ENCODE measurements at places on chromosomes 7 and 10.

GRCh38 chr10:1736144-1736971, 967 bp downstream of the ADARB2 start:
- no peak for DNase-seq

GRCh38 chr7:140005754-140006503, 56.8 kb downstream of the PARP12 start:
- peak; percentile 67 for DNase-seq

DNA sequence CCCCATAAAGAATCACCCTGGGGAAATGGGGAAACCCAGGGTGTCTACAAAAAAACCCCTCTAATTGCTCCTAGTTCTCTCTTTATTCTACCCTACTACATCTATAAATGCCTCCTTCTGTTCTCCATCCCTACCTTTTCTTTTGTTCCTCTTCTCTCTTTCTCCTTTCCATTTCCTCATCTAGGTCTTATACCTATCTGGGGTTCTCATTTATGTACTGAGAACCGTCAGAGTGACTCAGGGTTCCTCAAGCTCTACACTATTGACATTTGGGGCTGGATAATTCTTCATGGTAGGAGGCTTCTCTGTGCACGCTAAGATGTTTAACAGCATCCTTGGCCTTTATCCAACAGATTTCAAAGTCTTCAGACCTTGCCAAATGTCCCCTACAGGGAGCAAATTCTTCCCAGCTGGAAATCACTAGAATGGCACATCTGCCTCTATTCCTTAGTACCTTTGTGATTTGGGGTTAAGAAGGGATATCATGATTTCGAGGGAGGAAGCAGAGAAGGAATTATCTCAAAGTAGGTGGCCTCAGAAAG, 137.4 kb upstream of the PTN start:
- peak; percentile 72 for DNase-seq

GRCh38 chr10:37489658-37490003, 364.2 kb downstream of the ANKRD30A start:
- DNase-seq = no peak

GRCh38 chr7:20666444-20666843, 51.0 kb downstream of the ABCB5 start:
- no peak for DNase-seq

- DNase-seq = no peak
These were observed 102.5 kb upstream of the APBB1IP start for GRCh38 chr10:26335574-26336093.

DNA sequence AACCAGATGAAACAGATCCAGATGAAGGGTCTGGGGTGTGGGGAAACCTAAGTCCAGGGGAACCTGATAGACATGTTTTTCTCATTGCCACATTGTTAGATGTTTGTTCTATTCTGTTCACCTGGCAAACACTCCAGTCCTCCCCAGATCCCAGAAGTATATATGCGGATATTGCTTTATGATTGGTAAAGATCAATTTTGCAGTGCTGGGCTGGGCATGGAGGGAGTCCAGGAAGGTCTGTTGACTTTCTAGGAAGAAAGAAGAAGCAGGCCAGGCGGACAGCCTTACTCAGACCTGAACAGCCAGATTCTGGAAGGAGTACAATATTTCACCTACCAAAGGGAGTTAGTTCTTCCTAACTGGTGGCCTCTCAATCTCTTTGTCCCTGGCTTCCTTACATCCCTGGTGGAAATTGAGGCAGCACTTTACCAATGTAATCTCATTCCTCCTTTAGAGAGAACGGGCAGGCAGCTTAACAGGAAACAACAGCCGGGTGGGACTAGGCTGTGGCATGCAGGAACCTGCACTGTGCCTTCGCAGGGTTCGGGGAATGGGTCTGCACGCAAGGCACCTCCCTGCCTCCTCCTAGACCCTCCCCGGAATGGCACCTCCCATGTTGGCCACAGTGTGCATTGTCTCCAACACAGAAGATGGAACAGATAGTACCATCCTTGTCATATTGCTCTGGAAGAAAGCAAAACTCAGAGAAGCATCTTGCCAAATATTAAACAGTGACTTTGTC, 930 bp downstream of the GIMAP6 start:
- DNase-seq = no peak

DNA sequence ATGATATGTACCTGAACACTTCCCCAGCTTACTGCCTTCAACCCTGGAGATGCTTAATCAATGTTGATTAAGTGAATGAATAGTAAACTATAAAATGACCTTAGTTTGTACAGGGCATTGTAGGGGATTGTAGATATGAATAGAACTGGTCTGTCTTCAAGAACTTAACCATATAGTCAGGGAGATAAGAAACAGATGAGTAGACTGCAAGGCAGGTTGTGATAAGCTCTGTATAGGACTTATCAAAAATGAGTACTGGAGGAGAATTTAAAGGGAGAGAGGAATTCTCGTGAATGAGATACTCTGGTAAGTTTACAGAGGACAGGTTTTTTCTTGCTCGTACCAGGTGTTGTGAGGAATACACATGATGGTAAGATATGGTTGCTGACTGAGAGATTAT, 27.6 kb downstream of the SGPL1 start:
- DNase-seq = peak; percentile 38

GRCh38 chr10:127210936-127211466, 14.6 kb upstream of the INSYN2A start:
- no peak for DNase-seq

GRCh38 chr7:20316706-20317105, 14.0 kb upstream of the ITGB8 start:
- DNase-seq = peak; percentile 88

GRCh38 chr10:105993609-105994008, 1170.9 kb downstream of the SORCS1 start:
- DNase-seq = no peak

GRCh38 chr7:40276061-40276460, 141.3 kb downstream of the SUGCT start:
- DNase-seq = no peak

DNA sequence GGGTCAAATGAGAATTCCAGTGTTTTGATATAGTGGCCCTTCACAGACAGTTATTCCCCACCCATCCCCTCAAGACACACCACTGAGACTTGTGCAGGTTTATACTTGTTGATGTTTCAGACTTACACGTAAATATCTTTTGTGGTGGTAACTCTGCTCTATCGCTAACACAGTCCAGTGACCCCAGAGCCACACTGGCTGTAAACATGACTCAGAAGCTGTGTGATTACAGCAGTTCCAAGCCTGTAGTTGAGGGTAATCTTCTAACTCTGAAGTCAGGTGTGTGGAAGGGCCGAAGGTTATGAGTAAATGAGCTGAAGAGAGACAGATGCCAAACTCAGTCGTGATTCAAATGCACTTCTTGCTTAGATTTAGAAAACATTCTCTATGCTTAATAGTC, 19.4 kb downstream of the NOBOX start:
- no peak for DNase-seq

- DNase-seq = no peak
These were observed 75.1 kb downstream of the EXOC6 start for GRCh38 chr10:92923416-92923815.

- peak; percentile 26 for DNase-seq
These were observed 102.8 kb downstream of the POLL start for GRCh38 chr10:101485207-101485606.

DNA sequence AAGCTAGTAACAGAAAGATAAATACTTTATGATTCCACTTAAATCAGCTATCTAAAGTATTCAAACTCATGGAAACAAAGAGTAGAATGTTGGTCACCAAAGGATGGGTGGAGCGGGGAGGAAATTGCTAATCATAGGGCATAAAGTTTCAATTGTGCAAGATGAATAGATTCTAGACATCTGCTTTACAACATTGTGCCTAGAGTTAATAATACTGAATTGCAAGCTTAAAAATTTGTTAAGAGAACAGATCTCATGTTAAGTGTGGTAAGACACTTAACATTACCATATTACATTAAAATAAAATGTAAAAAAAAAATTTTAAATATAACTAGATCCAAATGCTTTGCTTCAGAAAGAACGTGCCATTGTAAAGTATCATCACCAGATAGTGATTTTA, 411.1 kb upstream of the MBL2 start:
- peak; percentile 1 for DNase-seq

- no peak for DNase-seq
These were observed 131.9 kb downstream of the PHTF2 start for GRCh38 chr7:77930496-77930895.

Measured in NCI-H69 (cell line).